ENCODE measurements at places on chromosomes 1 and 21. TPM values are rescaled to one million over a fixed set of nuclear protein-coding genes. Genes with fewer than 3 reads are reported as not detected.

The SDF4 gene
- total RNA-seq: 107 TPM

DNA sequence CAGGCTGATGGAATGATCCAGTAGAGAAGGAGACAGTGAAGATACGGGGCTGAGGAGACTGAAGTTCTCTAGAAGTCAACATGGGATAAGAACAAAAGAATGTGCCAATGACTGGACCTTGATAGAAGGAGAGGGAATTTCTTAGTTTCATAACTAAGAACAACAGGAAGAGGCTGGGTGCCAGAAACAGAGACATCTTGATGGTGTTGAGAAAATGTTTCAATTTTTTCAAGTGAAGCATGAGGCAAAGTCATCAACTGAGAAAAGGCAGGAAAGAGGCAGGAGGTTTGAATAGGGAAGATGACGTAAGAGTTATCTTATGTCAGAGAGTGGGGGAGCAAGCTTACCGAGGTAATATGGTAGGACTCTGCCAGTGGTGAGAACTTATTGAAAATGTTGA lies 80.1 kb downstream of the SPAG17 start:
- H3K4me1 ChIP-seq: peaks cover 8% of the 10 kb centered on the region
- DNase-seq: no peak
- H3K27me3 ChIP-seq: no peaks in the 10 kb centered on the region
- no peak overlapping the region for H3K27ac ChIP-seq

DNA sequence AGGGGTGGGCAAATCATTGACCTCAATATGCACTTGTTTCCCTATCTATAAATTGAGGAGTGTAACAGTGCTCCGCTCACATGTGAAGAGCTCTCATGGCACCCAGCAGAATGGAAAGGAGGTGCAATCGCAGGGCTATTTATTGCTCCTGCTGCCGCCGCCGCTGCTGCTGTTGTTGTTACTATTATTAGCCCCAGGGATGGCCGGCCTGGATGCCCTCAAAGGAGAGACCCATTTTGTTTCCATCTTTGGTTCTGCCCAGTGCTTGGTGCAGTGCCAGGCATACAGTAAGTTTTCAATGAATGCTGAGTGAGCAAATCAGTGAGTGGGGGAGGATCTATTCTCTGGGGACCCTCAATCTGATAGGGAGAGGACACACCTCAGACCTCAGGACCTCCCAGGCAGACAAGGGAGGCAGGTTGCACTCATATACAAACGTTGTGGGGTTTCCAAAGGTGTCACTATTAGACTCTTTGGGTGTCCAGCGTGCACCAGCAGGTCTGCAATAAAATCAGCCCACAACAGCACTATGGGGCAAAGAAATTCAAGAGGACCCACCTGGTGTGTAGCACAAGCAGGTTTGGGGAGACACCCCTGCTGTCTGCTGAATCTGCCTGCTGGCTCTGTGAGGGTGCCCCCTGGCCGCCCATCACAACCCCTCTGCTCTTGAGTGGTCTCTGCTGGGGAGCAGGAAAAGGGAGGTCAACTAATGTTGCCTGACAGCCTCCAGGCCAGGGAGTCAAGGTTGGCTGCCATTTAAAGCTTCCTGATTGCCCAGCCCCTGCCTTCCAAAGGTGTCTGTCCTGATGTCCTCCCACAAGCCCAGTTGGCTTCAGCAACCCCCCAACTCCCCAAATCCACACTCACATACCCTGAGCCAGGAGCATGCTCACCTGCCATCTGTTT lies 136.3 kb downstream of the ACTL8 start:
- no peak overlapping the region for H3K27ac ChIP-seq
- H3K4me3 ChIP-seq: no peak overlapping the region
- H3K4me1 ChIP-seq: no peaks in the 10 kb centered on the region
- H3K27me3 ChIP-seq: peaks cover 44% of the 10 kb centered on the region
- no peaks in the 10 kb centered on the region for H3K36me3 ChIP-seq

- peaks cover 7% of the 10 kb centered on the region for H3K36me3 ChIP-seq
- no peak overlapping the region for H3K4me3 ChIP-seq
- no peaks in the 10 kb centered on the region for H3K4me1 ChIP-seq
- no peak overlapping the region for H3K27ac ChIP-seq
- DNase-seq: no peak
Measured at GRCh38 chr1:2375923-2376260, 15.5 kb downstream of the MORN1 start.

DNA sequence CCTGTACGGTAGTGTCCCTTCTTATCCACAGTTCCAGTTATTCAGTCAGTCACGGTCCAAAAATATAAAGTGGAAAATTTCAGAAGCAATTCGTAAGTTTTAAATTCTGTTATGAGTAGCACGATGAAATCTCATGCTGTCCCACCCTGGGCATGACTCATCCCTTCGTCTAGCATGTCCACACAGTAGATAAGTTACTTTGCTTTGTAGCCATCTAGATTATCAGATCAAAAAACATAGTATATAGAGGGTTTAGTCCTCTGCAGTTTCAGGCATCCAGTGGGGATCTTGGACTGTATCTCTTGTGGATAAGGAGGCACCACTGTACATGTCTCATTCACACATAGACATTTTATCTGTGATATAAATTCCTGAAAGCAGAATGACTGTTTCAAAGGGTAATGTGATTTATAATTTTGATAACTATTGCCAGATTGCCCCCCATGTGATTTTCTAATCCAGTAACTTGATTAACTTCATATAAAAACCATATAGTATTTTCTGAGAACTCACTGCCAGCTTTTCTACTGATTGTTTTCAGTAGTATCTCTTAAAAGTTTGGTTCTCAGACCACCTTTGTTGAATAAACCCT lies 143.3 kb downstream of the DYRK1A start:
- no peak overlapping the region for H3K27ac ChIP-seq
- peaks cover 37% of the 10 kb centered on the region for H3K36me3 ChIP-seq
- H3K4me3 ChIP-seq: no peak overlapping the region

DNA sequence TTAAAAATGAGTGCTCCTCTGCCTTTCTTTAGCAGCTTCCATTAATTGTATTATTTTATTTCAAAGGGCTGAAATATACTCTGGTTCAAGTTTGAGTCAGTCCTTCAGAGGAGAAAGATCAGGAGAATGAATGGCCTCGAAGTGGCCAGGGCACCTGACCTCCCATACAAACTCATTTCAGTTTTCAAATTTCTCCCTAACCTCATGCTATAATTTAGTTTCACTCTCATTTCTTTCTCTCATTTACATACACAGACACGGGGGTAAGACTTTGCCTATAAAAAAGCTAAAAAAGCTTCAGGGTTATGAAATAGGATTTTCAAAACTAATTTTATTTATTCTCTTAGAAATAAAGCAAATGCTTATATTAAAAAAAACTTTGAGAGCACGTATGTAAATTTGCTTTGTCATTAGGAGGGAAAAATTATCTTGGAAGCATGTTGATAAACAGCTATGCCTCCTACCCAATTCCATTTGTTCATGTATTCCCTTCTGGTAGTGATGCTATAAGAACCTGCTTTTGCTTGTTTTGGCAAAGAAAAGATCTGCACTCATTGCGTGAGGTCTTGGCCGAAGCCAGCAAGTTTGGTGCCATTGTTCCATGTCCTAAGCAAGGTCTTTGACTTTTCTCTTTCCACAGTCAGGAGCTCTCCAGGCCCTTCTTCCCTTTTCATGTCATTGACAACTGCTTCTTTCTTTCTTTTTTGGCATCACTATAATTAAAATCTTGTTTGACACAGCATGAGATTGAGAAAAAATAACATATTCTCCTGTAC lies 80.4 kb upstream of the LRRC53 start:
- H3K27me3 ChIP-seq: no peaks in the 10 kb centered on the region
- DNase-seq: no peak
- no peaks in the 10 kb centered on the region for H3K36me3 ChIP-seq
- H3K4me1 ChIP-seq: peaks cover 4% of the 10 kb centered on the region
- H3K4me3 ChIP-seq: no peak overlapping the region

GRCh38 chr1:58870298-58870676 lies 86.4 kb upstream of the JUN start:
- H3K27ac ChIP-seq: peak overlapping the region; percentile 94
- peaks cover 41% of the 10 kb centered on the region for H3K4me1 ChIP-seq
- no peak overlapping the region for H3K4me3 ChIP-seq
- DNase-seq: peak; percentile 14
- no peaks in the 10 kb centered on the region for H3K36me3 ChIP-seq

DNA sequence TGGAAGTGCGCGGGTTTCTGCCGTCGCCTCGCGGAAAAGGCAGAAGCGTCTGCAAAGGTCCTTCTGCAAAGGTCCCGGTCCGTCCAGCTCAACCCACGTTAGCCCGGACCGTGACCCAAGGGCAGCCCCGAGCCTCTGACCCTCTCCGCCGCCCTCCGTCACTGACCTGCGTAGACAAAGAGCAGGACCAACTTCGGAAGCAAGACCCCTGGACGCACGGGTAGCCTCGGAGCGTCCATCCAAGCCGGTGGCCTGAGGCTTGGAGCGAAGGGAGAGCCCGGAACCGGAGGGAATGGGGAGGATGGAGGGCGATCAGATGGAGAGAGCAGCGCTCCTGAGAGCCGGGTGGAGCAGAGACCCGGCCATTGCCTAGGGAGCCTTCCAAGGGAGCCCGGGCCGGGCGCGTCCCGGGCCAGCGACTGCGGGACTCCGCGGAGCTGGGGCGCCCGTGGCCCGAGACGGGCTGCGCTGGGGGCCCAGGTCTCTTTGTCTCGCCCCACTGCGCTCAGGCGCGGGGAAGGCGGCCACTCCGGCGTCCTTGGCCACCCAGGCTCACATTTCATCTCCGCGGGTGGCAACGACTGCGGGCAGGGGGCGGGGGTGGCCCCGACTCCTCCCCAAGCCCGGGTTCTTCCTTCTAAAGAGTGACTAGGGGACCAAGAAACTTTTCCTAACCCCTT lies at the start of gene CYYR1:
Gene CYYR1, minus strand, starts transcription at position 585 of the 680 bp plus-strand sequence. Its CDS starts 346 bp downstream, at position 239.
- DNase-seq: peak; percentile 56
- H3K4me1 ChIP-seq: peaks cover 8% of the 10 kb centered on the region
- H3K4me3 ChIP-seq: peak within 1 kb of the TSS; percentile 98
- peaks cover 10% of the 10 kb centered on the region for H3K36me3 ChIP-seq
- no peaks in the 10 kb centered on the region for H3K27me3 ChIP-seq

GRCh38 chr21:42118901-42119300 lies 47.8 kb downstream of the UMODL1 start:
- no peak overlapping the region for H3K4me3 ChIP-seq
- H3K27me3 ChIP-seq: peaks cover 42% of the 10 kb centered on the region
- H3K4me1 ChIP-seq: peaks cover 26% of the 10 kb centered on the region
- DNase-seq: no peak
- H3K27ac ChIP-seq: no peak overlapping the region
- no peaks in the 10 kb centered on the region for H3K36me3 ChIP-seq

DNA sequence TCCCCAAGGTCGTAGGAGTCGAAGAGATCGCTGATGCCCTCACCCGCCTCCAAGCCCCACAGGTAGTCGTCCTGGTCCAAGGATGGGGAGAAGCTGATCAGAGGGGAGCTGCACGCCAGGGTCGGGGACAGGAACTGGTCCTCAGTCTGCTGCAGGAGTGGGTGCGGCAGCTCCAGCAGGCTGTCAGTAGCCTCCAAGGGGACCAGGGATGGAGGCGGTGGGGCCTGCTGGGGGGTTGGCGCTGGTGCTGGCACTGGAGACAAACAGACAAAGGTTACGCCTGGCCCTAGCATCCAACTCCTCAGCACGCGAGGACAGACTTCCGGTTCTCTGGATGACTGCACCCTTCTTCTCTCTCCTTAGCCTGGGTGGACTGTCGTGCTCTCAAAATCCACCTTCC lies 21.1 kb downstream of the E2F2 start:
- peaks cover 2% of the 10 kb centered on the region for H3K4me1 ChIP-seq
- peaks cover 6% of the 10 kb centered on the region for H3K36me3 ChIP-seq
- H3K4me3 ChIP-seq: no peak overlapping the region
- H3K27ac ChIP-seq: no peak overlapping the region
- no peaks in the 10 kb centered on the region for H3K27me3 ChIP-seq

DNA sequence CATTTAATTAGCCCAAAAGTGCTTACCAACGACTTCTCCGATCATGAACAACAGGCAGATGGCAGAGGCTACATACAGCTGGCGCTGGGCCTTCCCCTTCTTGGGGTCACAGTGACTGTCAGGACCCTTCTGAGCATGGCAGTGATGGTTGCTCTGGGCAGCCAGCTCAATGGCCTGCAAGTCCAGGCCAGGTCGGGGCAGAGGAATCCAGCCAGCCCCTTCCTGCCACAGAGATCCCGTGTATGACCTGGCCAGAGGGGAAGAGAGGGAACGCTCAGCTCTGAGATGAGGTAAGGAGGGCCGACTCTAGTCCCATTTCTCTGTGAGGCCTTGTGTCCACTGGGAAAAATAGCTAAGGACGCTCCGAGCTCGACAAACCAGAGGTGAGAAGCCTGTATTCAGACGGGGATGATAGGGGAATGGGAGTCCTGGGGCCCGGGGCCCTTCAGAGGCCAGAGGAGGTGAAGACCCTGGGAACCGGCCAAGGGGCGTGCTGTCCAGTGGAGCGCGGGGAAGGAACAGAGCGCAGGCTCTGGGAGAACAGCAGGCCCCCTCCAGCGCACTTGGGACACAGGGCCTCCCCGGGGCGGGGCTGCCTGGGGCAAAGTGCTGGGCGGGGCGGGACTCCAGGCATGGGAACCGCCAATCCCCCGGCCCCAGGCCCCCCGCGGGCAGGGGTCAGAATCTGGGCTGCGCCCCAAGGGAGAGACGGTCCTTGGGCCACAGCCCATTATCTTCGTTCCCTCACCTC lies 772 bp downstream of the SLC30A2 start:
- no peak overlapping the region for H3K27ac ChIP-seq
- peaks cover 74% of the 10 kb centered on the region for H3K27me3 ChIP-seq
- no peaks in the 10 kb centered on the region for H3K36me3 ChIP-seq
- no peak overlapping the region for H3K4me3 ChIP-seq
- no peak for DNase-seq
- H3K4me1 ChIP-seq: peaks cover 3% of the 10 kb centered on the region

The CATSPERE gene
- 2.0 TPM for total RNA-seq

DNA sequence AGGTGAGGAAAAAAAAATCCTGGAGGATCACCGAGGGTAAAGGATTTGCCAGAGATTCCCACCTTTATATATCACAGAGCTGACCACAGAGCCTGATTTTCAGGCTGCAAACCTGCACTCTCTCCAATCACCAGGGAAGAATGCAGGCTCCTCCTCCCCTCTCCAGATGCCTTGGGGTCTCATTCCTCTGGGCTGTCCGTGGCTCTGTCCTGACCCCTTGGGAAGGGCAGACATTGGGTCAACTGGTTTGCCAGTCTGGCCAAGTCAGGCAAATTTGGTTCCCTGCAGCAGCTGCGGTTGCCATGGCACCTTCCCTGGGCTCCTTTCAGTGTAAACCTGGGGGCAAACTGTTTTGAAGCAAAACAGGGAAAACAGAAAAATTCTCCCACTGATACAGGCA lies 11.6 kb upstream of the OPRD1 start:
- no peak overlapping the region for H3K27ac ChIP-seq
- no peaks in the 10 kb centered on the region for H3K36me3 ChIP-seq
- no peak for DNase-seq
- peaks cover 5% of the 10 kb centered on the region for H3K4me1 ChIP-seq
- no peak overlapping the region for H3K4me3 ChIP-seq
- H3K27me3 ChIP-seq: peaks cover 2% of the 10 kb centered on the region

The ACTN2 gene
- total RNA-seq: not detected

The LRRN2 gene
- 10.7 TPM for total RNA-seq

The NPPA gene
- not detected for total RNA-seq

Data from progenitor cell of endocrine pancreas (in vitro differentiated cells).